ENCODE measurements at places on chromosomes 13 and 19. TPM values are rescaled to one million over a fixed set of nuclear protein-coding genes. Genes with fewer than 3 reads are reported as not detected.

Gene CDX2
- not detected for total RNA-seq

DNA sequence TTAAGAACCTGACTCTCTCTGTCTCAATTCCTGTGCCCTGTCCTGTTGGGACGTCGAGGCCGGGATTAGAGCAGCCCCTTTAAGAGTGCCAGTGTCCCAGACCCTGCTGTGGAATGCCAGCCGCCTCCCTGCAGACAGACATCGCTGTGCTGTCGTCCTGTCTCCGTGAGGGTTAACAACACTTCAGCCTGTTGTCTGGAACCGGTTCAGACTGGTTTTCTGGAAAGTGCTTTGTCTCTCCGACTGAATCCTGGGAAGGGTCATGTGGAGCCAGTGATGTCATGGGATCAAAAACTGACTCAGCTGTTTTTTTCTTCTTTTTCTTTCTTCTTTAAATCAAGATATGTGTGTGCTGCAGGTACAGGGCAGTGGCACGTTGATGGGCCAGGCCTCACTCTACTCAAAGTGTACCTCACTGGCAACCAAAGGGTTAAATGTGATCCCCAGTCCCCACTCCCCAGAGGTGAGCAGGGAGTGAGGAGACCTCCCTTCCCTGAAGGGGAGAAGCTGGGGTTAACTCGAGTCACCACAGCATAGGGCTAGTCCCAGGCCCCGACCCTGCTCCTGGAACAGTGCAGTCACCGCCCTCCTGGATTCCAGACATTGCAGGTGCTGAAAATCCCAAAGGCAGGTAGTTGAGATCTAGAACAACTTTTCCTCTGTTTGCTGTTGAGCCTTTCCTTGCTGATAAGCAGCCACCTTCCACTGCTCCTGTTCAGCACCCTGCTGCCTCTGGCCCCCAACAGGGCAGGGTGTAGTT, 50.8 kb downstream of the TSSK6 start:
- peak; percentile 78 for DNase-seq

DNA sequence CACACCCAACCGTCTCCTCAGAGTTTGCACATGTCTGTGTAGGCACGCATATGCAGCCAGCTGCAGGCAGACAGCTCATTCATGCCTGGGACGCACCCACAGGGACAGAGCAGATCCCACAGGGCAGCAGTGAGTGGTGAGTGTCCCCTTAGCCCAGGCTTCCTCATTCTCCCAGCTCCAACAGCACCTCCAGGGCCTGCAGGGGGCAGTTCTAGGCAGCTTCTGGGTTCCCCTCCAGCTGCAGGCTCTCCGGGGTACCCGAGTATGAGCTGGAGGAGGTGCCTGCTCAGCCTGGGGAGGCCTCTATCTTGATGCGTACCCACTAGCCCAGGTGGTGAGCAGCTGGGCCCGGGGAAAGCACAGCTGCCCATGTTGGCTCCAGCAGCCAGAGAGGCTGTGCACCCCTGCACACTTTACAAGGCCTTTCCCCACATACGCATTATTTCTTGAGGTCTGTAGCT, 1.3 kb upstream of the SHANK1 start:
- DNase-seq = no peak

DNA sequence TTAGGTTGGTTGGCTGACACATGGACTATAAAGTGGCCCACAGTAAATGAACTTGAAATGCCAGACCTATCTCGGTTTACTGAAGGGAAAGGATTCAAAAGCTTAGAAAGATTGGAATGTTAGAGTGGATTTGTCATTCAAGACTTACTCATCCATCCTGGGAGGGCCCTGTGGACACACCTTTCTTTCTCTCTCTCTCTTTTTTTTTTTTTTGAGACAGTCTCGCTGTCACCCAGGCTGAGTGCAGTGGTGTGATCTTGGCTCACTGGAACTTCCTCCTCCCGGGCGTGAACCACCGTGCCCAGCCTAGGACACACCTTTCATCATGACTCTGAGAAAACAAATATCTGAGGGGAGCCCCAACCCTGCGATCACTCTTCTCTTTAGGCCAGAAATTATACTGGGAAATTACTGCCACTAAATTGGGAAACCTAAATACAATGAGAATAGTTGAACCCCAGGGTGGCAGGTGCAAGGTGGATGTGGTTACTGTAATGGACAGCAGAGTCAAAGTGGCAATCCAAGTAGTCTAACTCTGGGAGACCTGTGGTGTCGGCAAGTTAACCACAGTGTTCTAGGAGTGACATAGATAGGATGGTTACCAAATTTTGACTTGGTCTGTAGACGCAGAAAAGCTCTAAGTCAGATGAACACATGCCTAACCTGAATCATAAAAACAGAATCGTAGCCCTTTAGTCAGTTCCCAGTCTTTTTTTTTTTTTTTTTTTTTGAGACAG, 47.1 kb upstream of the ZMYM5 start:
- DNase-seq = no peak

- DNase-seq = no peak
These were observed 9.4 kb downstream of the SCGB2B2 start for GRCh38 chr19:34667349-34668076.

DNA sequence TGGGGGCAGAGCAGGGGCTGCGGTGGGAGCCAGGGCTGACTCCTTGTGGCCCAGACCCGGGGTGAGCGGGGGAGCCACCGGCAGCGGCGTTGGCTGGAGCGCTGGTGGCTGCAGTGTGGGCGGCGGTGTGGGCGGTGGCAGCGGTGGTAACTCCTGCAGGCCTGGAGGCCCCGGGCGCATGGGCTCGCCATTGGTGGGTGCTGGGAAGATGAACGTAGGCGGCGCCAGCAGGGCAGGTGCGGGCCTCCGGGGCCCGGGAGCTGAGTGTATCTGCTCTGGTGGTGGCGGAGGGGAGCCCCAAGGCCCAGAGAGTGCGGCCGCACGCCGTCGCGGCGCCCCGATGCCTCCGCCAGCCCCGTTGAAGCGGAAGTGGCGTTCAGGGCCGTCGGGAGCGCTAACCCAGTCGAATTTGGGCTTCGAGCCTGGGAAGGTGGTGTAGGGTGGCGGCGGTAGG, 2.0 kb downstream of the GGN start:
- DNase-seq = no peak

Gene FSD1
- total RNA-seq = 1.6 TPM

DNA sequence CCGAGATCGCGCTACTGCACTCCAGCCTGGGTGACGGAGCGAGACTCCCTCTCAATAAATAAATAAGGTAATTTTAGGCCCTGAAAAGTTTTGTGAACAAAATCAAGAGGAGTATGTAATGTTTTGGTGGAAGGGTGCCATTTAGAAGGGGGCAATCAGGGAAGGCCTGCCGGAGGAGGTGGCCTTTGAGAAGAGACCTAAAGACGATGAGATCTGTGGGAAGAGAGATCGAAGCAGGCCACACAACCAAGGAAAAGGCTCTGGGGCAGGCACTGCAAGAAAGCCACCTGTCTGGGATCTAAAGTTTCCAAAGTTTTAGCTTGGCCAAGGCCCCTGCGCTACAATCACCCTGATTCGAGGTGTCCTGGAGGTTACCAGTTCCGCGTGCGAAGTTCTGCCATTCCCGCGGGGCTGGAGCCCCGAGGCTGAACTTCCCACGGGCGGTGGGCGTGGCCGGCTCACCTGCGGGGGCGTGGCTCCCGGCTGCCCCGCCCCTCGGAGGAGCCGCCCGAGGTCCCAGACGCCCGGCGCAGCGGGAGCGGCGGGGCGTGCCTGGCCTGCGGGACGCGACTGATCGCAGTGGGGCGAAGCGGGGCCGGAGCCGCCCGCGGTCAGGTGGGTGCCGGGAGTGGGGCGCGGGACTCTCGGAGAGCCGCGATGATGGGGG, at the start of gene KLC3:
Gene KLC3 (plus strand): TSS at position 519 of the 667 bp plus-strand sequence. CDS start 4,792 bp downstream, outside the sequence.
- no peak for DNase-seq

Gene SIGLEC12
- 0.11 TPM for total RNA-seq

- no peak for DNase-seq
These were observed 209.6 kb downstream of the ATP8A2 start for GRCh38 chr13:25581351-25581750.

DNA sequence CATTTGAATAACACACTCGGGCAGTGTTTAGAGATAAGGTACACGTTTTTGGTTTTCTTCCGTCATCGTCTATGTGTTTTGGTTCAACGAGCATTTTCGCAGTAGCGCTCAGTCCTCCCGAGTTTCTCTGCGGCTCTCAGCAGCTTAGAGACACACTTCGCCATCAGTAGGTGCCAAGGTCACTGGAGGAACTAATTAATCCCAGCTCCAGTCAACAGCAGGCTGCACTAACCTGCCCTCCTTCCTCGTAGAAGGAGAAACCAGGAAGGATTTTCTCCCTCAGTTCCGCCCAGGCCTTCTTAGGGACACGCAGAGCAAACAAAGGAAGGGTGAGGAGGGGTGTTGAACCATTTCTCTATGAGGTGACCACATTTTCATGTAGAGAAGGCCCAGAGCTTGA, 12.6 kb downstream of the MBNL2 start:
- DNase-seq = no peak

DNA sequence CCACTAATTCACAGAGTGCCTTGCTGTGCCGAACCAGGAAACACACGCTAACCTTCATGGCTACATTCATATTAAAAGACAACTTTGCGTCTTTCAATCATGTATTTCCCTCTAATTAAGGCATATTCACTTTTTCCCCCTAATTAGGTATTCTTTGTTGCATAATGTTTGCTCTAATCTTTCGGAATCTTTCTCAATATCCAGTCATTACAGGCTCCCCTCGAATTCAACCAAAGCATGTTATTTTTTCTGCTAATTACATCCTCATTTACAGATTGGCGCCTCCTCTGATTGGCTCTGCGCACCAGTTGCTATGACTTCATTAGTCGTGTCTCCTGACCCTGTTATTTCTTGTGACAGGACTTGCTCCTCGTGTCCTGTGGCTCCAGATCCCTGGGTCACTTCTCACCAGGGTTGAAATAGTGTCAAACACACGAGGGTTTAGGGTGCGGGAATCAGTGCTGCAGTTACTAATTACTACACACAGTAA, 226.7 kb upstream of the TSHZ3 start:
- DNase-seq = no peak

- no peak for DNase-seq
These were observed 17.6 kb downstream of the SPINT2 start for GRCh38 chr19:38281811-38282566.

- DNase-seq = no peak
These were observed 27.4 kb downstream of the SLITRK6 start for GRCh38 chr13:85771856-85772255.

- no peak for DNase-seq
These were observed 27.9 kb downstream of the CPAMD8 start for GRCh38 chr19:16998635-16999194.

DNA sequence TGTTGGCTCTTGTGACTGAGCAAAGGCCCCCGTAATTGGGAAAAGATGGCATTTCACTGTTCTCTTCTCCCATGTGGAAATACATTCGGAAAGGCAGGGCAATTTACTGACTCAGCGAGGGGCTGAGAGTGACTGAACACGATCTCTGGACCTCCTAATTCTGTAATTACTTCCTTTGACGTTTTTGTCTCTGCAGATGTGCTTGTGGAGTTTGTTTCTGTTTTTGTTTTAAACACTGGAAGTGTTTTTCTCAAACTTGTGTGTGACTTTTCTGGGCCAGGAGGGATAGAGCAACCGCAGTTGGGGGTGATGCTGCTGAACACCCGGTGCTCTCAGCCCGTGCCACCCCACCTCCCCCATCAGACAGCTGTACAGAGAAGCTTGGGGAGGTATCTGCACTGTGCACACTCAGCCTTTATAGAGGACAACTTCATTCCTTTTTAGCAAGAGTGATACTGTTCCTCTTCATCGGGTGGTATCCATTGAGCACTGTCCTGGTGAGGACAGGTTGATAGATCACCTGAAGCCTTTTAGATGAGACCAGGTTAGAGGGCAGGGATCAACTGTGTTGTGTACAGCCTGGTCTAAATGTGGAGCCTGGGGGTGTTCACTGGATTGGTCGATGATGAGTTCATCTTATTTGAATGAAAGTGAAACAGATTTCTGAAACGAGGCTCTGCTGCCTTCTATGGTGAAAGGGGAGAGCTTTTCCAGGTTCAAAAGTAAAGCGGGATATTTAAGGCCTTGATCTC, 117.4 kb downstream of the ESD start:
- DNase-seq = no peak

DNA sequence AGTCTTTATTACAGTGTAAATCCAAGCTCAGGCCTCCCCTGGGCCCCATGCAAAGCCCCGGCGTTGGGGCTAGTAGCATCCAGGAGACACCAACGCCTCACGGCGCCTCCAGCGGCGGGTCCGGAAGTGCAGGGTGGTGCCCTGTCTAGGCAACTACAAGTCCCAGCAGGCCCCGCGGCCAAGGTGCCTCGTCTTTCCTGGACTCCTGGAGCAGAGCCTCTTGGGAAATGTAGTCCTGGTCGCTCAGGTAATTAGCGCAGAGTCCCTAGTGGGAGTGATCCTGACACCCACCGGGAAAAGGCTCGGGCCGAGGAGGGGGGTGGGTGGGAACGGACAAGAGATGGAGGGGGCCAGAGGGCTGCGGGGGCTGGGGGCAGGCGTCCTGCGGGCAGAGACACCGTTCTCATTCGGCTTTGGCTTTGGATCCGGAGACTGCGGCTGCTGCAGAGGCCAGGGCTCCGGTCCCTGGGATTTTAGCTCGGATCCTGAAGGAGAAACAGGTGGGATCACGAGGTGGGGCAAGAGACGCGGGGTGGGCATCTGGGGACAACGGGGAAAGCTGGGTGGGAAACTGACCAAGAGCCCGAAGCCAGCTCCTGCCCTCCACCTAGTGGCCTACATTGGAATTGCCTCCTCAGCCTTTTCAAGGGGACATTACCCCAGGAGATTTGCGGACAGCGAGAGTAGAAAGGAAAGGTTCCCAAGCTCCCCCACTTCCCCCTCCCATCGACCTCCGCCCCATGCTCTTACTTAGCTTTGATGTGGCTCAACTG, 11.4 kb downstream of the RTN2 start:
- no peak for DNase-seq

Gene FBXO17
- total RNA-seq = 19.6 TPM

Gene PODNL1
- total RNA-seq = 0.21 TPM

GRCh38 chr13:97566907-97567306, 132.9 kb downstream of the RAP2A start:
- DNase-seq = no peak

DNA sequence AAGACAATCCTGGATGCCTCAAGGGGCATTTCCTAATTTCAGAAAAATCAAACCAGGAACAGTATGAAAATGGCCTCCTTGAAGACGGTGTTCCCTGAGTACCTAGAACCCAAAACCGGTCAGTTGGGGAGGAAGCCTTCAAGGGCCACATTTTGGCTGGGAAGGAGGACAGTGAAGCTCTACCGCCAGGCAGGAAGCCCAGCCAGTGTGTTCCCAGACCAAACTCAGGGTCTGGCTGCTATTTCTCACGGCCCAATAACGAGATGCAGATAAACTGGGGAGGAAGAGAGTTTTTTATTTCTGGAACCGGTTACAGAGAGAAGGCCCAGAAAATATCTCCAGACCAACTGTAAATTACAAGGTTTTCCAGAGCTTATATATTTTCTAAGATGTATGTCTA, 24.3 kb upstream of the CEACAM21 start:
- no peak for DNase-seq

Gene STARD13
- 67.8 TPM for total RNA-seq

DNA sequence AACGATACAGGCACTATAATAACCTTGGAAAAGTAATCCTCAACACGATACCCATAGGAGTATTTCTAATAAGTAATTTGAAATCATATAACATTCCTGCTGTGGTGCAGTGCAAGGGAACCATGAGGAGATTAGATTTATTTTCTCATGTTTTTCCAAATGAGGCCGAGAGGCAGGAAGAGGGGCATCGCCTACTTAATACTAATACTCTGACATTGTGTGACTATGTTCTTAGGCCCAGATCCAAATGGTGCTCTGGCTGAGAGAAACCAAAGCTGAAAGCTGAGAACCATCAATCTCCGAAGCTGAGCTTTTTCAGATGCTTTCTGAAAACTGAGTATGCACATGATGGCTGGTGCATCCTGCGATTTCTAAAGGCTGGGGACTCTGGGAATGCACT, 248.0 kb upstream of the MAB21L1 start:
- DNase-seq = no peak

Gene FUT2
- 0.79 TPM for total RNA-seq

Gene C1QTNF9
- total RNA-seq = 1.3 TPM
